ENCODE measurements at places on chromosomes 2 and 18.

GRCh38 chr2:228268756-228269155 lies 87.3 kb upstream of the SPHKAP start:
- no peak for DNase-seq

- DNase-seq, result peak; percentile 45
These were observed 5.6 kb upstream of the DNMT3A start for GRCh38 chr2:25347205-25347815.

DNA sequence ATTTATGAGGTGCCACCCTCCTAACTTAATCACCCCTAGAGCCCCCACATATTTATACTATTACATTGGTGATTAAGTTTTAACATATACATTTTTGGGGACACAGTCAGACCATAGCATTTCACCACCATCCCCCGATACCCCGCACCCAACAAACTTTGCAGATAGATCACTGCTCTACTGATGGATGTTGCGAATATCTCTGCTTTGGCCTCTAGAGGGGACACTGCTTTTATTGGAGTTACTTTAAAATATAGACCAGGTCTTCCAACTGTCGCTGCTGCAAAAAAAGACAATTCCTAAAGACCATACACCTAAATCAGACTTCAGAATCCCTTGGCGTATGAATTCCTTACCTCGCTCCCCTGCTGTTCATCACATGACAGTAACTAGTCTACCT lies 115.8 kb upstream of the FSHR start:
- DNase-seq, result no peak

- DNase-seq, result no peak
These were observed 108.4 kb downstream of the ZEB2 start for GRCh38 chr2:144411473-144411872.

DNA sequence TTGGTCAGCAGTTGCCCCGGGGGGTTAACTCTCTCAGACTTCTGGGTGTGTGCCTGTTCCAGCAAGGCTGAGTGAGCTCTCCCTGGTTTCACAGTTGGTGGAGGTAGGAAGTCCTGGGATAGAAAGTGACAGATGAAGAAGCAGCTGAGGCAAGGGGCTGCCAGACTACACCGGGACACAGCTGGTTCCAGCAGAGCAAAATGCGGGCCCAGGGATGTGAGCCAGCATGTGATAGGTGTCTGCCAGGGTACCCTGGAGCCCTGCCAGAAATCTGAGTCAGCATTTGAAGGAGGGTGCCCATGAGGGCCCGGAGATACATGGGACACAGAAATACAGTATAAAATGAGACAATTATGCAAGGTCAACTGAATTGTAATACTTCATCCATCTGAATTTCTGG lies 79.3 kb upstream of the LGALSL start:
- no peak for DNase-seq

DNA sequence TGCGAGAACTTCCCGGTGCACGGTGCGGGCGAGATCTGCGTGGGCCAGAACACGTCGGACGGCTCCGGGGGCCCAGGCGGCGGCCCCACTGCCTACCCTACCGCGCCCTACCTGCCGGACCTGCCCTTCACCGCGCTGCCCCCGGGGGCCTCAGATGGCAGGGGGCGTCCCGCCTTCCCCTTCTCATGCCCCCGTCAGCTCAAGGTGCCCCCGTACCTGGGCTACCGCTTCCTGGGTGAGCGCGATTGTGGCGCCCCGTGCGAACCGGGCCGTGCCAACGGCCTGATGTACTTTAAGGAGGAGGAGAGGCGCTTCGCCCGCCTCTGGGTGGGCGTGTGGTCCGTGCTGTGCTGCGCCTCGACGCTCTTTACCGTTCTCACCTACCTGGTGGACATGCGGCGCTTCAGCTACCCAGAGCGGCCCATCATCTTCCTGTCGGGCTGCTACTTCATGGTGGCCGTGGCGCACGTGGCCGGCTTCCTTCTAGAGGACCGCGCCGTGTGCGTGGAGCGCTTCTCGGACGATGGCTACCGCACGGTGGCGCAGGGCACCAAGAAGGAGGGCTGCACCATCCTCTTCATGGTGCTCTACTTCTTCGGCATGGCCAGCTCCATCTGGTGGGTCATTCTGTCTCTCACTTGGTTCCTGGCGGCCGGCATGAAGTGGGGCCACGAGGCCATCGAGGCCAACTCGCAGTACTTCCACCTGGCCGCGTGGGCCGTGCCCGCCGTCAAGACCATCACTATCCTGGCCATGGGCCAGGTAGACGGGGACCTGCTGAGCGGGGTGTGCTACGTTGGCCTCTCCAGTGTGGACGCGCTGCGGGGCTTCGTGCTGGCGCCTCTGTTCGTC lies 1.7 kb downstream of the FZD7 start:
- DNase-seq, result peak; percentile 40

GRCh38 chr18:70463085-70463484 lies 174.2 kb downstream of the SOCS6 start:
- no peak for DNase-seq

- no peak for DNase-seq
These were observed 193.4 kb downstream of the CCDC102B start for GRCh38 chr18:68991286-68991685.

- no peak for DNase-seq
These were observed 16.5 kb upstream of the VIT start for GRCh38 chr2:36680012-36680411.

GRCh38 chr18:72086421-72086820 lies 457.7 kb downstream of the CBLN2 start:
- no peak for DNase-seq

All from activated CD4-positive, alpha-beta T cell treated with anti-CD3 and anti-CD28 coated beads, Interleukin-2, amount 50 U/mL, for 48 hours (primary cell).